ENCODE measurements at places on chromosomes 4 and X.
A peak's percentile ranks its signal among the peaks of the same experiment; 100 is the strongest.

DNA sequence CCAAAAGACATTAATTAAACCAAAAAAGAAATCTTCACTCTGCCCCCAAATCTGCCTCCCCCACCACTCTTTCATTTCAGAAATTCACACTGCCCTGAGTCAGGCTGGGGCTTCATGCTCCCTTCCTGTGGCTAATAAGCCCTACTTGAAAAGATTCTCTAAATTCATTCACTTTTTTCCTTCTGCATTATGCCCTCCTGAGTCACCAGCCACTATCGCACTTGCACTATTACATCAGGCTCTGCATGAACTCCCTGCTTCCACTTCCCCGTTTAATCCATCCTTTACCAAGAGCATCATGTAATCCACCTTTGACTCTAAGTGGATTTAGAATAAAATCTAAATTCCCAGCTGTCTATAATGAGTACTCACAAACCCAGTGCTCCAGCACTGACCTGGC lies 295.4 kb upstream of the KLF3 start:
- no peak for DNase-seq

- peak; percentile 8 for DNase-seq
Observed at GRCh38 chr4:31674313-31674947, 954.3 kb downstream of the PCDH7 start.

- DNase-seq, result no peak
Observed at GRCh38 chr4:111676533-111676932, 468.7 kb upstream of the FAM241A start.

DNA sequence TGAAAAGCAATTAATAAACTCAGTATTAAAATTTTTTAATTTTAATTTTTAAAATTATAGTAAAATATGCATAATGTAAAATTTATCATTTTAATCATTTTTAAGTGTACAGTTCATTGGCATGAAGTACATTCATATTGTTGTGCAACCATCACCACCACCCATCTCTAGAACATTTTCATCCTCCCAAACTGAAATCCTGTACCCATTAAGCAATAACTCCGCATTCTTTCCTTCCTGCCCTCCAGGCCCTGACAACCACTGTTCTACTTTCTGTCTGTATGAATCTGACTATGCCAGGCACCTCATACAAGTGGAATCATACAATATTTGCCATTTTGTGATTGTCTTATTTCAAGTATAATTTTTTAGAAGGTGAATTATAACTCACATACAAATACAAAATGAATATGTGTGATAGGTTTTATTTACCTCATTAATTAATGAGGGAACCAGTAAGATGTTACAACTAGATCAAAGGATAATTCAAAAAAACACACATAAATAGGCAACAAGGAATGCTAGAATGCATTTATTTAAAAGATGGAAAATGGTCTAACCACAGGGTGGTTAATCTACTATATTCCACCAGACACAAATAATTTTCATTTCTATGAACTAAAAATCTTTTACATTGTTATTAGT lies 13.1 kb upstream of the AFF1 start:
- no peak for DNase-seq

Data from GM04504 (cell line).